ENCODE measurements at places on chromosomes 2 and 18.

GRCh38 chr2:161136696-161137324 is 23.4 kb upstream of the TANK start:
- DNase-seq: peak; percentile 91

GRCh38 chr18:7545734-7546133 is 21.4 kb upstream of the PTPRM start:
- DNase-seq: no peak

- DNase-seq: no peak
These were observed 495.8 kb downstream of the NRXN1 start for GRCh38 chr2:50535971-50536759.

GRCh38 chr18:48139431-48140347 is 209.2 kb upstream of the SMAD2 start:
- DNase-seq: no peak

GRCh38 chr2:100283724-100284501 is 38.4 kb downstream of the LONRF2 start:
- DNase-seq: no peak

- no peak for DNase-seq
These were observed 7.8 kb downstream of the COLEC11 start for GRCh38 chr2:3602553-3603339.

DNA sequence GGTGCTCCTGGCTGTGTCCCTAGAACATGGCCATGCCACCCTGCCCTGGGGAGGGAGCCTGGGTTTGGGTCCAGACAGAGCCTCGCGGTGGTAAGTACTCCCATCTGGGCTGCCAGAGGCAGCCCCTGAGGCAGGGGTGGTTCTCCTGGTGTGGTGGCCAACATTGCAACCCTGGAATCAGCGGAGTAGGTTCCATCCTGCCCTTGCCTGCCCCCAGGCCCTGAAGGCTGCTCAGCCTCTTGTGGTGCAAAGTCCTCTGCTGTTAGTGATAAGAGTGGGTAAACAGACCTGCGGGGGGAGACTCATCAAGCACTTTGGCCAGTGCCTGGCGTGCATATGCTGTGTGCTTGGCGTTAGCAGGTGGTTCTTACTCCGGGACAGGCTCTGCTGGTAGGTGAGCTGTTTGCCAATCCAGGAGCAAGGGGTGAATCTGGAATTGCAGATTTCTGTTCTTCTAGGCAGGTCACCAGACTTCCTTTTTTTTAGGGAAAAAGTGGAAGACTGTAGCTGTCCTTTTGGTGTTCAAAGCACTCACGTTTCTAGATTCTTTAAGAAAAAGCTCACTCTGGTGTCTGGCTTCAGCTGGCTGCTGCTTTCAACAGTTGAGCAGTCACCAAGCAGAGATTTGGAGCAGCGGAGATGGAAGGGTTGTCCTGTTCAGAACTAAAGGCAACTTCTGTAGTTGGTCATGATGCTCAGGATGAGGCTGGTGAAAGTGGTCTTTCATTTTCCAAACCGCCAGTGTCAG is 3.2 kb downstream of the CNNM3 start:
- no peak for DNase-seq

- DNase-seq: peak; percentile 55
These were observed 221.3 kb downstream of the BCL2 start for GRCh38 chr18:63098018-63098981.

DNA sequence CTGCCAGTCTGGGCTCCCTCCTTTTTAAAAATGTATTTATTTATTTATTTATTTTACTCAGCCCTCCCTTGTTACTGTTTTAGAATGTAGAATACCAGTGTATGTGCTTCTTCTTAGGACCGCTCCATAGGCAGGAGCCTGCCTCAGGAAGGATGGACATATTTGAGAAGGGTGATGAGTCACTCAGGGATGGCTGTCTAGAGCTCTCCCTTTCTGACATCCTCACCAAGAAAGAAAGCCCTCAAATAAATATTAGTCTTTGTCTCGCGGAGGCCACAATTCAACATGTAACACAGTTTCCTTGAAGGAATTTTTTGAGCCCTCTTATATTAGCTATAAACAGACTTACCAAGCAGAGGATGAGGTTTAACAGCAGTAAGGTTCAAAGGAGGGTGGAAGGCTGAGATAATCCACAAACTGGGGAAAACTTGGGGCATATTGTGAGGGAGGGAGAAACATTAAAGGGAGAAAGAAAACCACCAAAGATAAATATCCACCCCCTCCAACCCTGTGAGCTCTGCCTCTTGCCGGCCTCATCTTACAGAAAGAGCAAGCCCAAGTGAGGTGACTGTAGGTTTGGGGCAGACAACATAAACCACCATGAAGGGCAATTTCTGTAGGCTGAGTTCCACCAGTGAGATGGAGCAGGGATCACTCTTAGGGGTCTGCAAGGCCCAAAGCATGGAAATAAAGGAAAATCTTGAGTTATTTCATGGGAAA is 163.4 kb downstream of the LRRTM1 start:
- no peak for DNase-seq

All from CD4-positive, alpha-beta T cell treated with Interleukin-17A for 1 hour (primary cell).